ENCODE measurements at places on chromosomes 4 and X.

DNA sequence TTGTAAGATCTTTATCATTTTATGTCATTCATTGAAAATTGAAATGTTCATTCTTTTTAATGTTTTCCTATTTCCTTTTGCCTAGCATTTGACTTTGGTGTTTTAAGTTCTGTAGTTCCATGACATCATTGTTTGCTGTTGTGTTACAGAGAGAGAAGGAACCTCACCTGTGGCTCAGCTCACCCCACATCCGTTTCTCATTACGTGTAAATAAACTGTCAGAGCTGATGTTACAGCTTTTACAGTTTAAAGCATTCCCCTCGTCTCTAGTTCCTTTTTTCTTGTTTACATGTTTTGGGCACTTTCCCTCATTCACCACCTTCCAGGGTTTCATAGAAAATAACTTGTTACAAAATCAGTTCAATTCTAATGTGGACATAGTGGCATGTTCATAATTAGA, 137.2 kb downstream of the FNIP2 start:
- DNase-seq, result no peak

DNA sequence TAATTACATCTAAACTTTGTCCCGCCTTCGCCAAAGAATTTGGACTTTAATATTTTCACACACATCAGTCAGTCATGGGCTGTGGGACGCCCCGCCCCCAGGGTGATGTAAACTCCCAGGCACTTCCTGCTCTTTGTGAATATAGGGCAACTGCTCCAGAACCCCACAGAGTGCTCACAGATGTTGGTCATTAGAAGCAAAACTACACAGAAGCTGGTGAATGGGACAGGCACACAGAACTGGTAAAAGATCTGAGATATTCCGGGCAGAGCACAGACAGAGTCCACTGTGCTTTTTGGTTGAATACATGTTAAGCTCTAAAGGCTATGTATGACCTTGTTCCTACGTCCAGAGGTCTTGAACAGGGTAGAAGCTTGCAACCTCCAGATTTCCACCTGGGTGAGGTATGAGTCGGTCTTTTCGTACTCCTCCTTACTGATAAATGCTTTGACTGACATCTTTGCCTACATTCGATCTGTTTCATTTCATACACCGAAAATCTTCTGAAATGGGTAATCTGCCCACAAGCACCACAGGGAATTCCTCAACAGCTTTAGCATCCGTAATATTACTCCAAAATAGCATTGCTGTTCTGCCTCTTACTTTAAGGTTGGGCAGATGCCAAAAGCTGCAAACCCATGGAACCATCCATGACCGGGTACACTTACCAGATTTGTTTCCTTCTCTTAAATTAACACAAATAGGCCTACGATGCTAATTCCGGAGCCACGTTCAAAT, 144.6 kb downstream of the AMELX start:
- DNase-seq, result no peak

GRCh38 chrX:5559386-5559785, 669.3 kb downstream of the NLGN4X start:
- no peak for DNase-seq

DNA sequence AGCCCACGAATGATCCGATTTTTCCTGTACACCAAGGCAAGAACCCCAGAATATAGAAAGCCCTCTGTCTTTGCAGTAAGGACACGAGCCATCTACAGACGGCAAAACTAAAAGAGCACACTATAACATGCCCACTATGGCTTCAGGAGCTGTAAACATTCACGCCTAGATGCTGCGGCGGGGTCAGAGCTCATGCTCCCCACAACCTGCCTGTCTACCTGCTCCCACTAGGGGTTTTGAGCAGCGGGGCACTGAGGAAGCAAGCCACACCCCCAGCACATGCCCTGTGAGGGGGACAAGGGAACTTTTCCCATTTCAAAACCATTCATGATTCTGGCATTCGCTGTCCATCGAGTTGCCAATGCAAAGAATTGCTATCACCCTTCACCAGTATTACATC, 144.8 kb downstream of the PAPSS1 start:
- DNase-seq, result no peak

DNA sequence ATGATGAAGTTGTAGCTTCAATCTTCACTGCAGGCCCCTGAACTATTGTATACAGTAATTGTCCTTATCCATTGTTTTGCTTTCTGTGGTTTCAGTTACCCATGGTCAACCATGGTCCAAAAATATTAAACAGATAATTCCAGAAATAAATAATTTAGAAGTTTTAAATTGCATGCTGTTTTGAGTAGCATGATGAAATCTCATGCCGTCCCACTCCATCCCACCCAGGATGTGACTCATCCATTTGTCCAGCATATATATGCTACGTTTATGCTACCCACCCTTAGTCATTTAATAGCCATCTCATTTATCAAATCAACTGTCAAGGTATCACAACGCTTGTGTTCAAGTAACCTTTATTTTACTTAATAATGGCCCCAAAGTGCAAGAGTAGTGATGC, 34.5 kb downstream of the IQCM start:
- no peak for DNase-seq

DNA sequence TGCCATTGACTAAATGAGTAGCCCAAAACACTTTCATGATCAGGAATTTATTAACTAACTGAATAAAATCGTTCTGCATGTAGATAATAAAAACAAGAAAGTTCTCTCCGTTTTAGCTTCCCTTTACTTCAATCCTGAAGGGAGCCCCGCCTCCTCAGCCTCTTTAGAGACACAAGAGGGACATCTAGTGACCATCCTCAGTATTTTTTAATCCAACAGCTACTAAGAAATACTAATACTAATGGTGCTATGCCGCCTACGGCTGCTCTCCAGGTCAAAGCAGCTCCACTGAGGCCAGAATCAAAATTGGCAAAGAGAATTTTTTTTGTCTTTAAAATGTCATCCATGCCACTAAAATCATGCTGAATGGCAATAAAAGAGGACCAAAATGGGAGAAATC, 3.2 kb upstream of the PCDH19 start:
- no peak for DNase-seq

DNA sequence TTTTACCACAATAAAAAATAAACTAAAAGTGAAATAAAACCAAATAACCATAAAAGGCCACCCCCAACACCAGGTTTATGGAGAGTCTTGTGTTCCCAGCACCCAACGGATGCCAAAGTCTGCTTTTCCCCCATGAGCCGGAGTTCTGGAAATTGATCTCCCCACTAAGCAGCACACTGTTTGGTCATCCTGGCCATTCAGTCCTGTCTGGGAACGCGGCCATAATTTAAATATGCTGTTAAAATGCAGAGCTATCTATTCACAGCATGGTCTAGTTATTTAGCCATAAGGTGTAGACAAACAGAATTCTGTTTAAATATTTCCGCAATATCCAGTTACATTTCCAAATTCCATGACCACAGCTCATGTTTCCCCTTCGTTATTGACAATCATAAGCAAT, 129.6 kb upstream of the TBL1X start:
- DNase-seq, result no peak

DNA sequence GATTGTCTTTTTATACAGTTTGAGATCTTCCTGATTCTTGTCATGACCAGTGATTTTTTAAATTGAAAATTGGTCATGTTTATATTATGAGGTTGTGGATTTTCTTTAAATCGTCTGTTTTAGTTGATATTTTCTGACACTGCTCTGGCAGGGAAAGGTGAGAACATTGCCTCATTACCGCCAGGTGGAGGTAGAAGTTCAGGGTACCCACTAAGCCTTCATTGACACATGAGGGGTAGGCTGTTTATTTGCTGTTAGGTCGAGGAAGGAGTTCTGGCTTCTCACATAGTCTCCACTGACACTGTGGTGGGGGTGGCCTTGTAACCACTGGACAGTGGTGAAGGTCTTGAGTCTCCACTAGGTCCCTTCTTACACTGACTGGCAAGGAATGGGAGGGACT, 117.6 kb upstream of the GPR101 start:
- no peak for DNase-seq

DNA sequence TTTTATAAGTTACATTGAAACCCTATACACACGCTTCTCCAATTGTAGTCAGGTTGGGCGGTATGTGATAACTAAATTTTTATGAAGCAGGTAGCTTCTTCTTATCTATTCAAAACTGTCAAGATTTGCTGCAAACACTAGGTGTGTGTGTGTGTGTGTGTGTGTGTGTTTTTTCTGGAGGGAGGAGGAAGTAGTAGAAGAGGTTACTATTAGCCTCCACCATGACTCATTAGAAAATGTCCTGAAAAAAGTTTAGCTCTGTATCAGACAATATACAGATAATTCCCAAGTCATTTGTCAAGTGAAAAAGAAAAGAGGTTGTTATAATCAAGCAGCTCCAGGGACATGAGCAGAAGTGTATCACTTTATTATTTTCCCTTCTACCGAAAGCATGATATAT, 33.9 kb downstream of the PCDH7 start:
- no peak for DNase-seq

DNA sequence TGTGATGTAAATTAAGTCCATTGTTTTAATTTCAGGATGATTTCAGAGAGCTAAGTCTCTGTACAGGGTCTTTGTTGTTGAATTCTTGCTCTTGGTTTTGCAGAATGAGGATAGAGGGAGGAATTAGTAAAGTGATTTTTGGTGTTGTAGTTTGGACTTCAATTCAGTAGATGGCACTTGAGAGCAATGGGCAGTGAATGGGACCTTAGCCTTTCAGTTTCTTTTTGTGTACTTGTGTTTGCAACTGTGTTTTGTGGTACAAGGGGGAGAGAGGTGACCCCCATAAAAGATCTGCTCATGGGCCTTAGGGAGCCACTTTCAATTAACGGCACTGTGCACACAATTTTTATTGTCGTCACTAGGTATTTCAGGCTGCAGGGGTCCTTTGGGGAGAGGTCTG, 340.0 kb downstream of the DCAF12L2 start:
- DNase-seq, result no peak

GRCh38 chr4:14428125-14428524, 574.2 kb upstream of the CPEB2 start:
- no peak for DNase-seq

GRCh38 chr4:7843831-7844593, 95.6 kb downstream of the AFAP1 start:
- peak; percentile 65 for DNase-seq

GRCh38 chrX:828411-828959, 197.9 kb downstream of the SHOX start:
- no peak for DNase-seq

DNA sequence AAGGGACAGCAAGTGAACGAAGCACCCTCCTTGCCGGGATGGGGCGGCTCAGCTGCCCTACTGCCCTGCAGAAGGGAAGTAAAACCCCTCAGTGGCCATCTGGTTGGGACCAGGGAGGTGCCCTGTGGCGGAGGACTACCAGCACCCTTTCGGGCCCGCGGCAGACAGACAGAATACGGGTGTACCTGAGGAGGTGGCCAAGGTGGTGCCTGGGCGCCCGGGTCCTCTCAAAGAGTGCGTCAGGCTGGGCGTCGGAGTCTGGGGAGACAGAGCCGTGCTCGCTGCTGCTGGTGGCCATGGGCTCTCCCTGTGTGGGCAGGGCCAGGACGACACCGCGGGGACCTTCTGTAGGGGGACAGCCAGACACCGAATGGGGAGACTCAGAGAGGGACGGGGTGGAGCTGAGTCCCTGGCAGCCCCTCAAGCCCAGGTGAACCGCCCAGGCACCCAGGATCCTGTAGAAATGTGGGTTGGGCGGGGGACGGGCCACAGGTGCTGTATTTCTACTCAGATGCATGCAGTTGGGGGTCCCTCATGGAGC, 29.7 kb downstream of the PDHA1 start:
- DNase-seq, result no peak

GRCh38 chr4:95742872-95743271, 97.0 kb upstream of the PDHA2 start:
- no peak for DNase-seq

- DNase-seq, result no peak
These were observed 127.3 kb downstream of the CBR4 start for GRCh38 chr4:168882650-168883233.

- DNase-seq, result no peak
These were observed 7.2 kb upstream of the ADD1 start for GRCh38 chr4:2836391-2836859.

- no peak for DNase-seq
These were observed 1.5 kb upstream of the SPIN2A start for GRCh38 chrX:57138674-57139073.

- no peak for DNase-seq
These were observed 95.3 kb upstream of the HPRT1 start for GRCh38 chrX:134364711-134365110.

DNA sequence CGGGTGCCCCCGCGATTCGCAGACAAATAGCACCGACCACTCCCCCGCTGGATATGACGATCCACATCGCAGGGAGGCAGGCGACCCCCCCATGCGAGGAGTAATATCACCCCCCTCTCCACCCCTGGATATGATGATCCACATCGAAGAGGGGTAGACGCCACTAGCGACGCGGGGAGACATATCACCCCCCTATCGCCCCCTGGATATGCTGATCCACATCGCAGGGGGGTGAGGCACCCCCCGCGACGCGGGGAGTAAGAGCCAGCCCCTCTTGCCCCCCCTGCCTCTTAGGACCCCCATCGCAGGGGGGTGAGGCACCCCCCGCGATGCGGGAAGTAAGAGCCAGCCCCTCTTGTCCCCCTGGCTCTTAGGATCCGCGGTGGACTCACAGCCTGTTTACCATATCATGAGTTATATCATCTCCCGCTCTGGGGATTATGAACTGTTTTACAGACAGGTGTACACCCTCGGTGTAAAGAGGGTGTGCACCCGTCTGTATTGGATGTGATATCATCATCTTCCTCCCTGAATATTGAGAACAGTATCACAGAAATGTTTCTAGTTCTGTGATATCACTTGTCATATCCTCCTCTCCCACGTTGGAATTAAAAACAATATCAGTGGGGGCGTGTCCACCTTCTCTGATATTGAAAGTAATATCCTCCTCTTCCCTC, 22.7 kb upstream of the DRD5 start:
- DNase-seq, result no peak

DNA sequence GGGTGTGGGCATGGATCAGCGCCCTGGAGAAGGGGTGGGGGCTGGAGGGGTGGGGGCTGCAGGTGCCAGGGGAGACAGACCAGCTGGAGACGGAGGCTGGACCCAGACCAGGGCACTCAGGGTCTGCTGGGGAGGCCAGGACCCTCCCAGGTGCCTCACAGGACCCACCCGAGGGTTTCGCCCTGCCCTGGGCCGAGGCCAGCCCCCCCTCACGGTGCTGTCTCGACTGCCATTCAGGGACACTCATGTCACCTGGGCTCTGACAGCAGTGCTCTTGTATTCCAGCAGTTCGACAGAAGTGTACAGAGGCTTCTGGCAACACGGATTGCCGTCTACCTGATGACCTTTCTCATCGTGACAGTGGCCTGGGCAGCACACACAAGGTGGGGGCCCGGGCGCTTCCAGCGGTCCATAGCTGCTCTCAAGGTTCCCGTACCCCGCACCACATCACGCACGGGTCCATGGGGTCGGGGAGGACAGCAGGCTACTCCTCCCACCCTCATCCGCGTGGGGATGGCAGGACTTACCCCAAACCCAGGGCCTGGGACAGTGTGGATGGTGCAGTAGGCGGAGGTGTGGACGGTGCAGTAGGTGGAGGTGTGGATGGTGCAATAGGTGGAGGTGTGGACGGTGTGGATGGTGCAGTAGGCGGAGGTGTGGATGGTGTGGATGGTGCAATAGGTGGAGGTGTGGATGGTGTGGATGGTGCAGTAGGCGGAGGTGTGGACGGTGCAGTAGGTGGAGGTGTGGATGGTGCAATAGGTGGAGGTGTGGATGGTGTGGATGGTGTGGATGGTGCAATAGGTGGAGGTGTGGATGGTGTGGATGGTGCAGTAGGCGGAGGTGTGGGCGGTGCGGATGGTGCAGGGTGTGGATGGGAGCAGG, 18.1 kb downstream of the TMEM175 start:
- DNase-seq, result no peak

GRCh38 chr4:101367201-101367600, 19.9 kb upstream of the PPP3CA start:
- DNase-seq, result no peak

Data from stimulated activated naive CD4-positive, alpha-beta T cell treated with Interleukin-2 at 50 U/mL for 16 hours (primary cell).